ENCODE measurements at places on chromosomes 12 and 14.
A peak's percentile ranks its signal among the peaks of the same experiment; 100 is the strongest.

DNA sequence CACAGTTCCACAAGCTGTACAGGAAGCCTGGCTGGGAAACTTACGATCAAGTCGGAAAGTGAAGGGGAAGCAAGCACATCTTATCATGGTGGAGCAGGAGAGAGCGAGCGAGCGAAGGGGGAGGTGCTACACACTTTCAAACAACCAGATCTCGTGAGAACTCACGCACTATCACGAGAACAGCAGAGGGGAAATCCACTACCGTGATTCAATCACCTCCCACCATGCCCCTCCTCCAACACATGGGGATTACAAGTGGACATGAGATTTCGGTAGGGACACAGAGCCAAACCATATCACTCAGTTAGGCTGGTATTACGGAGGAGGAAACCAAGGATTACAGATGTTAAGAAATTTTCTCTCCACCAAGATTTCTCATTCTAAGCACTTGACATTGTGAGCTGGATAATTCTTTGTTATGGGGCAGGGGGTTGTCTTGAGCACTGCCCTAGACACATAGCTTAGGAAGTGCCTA, 262.0 kb upstream of the G2E3 start:
- DNase-seq = no peak

DNA sequence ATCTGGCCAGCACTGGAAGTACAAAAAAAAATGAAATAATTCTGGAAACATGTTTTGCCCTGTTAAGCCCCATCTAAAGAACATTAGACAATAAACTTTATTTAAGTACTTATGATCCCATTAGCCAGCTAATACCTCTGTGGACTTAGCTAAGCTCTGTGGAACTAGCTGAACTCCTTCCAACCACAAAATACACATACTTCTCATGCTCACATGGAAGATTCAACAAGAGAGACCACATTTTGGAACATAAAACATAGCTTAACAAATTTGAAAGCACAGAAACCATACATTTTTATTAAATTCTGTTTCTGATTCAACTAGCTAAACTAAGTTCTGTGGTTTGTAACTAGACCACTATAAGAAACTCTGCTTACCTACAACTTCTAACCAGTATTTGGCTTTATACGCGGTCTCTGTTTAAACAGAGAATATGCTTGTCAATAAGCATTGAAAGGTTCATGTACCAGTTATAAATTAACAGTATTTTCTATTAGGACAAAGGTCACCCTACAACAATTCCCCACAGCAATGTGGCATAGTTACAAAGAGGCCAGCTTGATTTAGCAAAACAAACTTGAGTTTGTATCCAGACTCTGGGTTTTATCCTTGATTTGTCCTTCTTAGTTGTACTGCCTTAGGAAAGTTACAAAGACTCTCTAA, 300.1 kb downstream of the C12orf50 start:
- DNase-seq = no peak

DNA sequence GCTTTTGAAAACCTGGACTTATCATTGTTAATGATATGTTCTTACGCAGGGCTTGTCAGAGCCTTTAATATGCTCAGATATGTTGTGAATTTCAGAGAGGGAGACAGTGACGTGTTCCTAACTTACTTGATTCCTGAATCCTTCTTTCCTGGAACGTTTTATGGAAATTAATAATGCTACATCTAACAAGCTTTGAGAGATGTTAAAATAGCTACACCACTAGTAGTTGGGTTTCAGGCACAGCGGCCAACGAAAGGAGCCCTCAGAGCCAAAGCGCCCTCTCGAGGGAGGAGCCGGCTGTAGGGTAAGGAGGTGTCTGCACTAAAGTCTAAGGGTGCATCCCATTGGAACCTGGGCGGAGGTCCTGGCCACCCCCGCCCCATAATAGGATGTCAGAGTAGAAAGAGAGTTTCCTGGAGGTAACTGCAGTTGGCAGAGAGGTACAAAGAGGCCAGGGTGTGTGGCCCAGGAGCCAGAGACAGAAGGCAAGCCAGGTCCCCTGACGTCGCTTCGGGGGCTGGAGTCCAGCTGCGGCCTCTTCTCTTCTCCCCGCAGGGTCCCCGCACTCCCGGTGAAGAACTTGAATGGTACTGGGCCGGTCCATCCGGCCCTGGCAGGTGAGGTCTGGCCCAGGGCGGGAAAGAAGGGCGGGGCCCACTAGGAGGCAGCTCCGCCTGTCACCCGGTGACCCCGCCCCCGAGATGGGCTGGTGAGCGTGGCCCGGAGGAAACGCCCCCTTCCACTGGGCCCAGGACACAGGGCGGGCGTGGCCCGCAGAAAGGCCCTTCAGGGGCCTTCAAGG, 36.3 kb downstream of the DTX1 start:
- peak; percentile 44 for DNase-seq

GRCh38 chr14:29075761-29076160, 309.2 kb downstream of the FOXG1 start:
- no peak for DNase-seq

DNA sequence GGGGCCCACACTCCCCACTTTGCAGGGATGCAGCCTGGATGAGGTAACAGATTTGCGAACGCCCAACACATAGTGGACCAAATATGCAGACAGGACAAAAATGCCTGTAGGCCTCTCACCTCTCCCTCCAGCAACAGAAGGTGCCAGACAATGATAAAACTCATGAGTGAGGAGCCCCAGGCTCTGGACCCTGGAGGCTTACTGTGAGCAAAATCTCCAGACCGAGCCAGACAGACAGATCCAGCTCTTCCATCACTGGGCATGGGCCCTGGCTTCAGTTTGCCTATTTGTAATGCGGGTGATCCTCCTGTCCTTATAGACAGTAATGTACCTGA, 42.3 kb downstream of the IRF2BPL start:
- DNase-seq = no peak
